ENCODE measurements at places on chromosomes 3 and 15.

- DNase-seq, result no peak
Observed at GRCh38 chr3:54299169-54299935, 177.0 kb downstream of the CACNA2D3 start.

DNA sequence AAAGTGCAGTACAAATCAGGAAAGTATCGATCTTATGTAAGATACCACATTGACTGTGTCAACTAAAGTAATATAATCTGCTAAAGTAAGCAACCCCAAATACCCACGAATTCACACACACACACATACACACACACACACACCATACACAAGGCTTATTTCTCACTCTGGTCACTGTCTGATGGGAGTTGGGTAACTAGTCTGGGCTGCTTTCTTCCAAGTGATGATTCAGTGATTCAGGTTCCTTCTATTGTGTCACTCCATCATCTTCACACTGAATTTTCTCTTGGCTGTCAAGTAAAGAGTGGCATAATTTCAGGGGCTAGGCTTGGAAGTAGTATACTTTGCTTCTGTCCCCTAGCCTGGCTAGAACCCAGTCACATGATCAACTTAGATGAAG, 104.8 kb upstream of the CCDC54 start:
- no peak for DNase-seq

GRCh38 chr3:8106921-8107320, 394.7 kb upstream of the LMCD1 start:
- no peak for DNase-seq

DNA sequence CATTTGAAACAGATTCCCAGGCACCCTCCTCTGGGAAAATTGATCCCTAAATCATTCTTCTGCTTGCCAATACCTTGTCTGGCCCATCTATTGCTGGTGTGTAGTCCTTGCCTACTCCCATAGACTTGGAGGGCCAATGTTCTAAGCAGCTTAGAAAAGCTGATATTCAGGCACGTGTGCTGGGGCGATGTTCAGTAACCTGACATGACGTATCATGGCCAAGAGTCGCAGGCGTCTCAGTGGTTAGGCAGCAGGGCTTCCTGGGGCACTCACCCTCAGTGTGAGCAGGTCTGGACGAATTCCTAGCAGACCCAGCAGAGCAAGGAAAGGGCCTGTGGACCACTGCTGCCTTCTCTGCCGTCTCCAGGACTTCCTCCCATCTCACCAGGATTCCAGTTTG, 21.6 kb downstream of the EPHB1 start:
- no peak for DNase-seq

GRCh38 chr15:26729030-26729429, 43.8 kb downstream of the GABRB3 start:
- DNase-seq, result no peak

DNA sequence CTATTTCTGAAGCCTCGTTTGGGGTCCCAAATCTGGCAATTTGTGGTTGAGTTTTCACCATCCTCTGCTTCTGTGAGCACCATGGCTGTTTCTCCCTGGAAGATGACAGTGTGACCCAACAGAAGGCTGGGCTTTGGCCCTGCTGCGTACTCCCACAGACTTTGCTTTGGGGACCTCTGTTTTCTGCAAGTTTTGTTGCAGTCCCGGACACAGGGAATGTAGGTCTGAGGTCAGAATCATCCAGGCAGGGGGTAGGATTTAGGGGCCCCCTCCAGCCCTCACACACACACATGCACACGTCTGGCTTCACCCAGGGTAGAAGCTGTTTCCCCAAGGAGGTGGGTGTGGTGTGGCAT, 6.3 kb downstream of the PTH1R start:
- DNase-seq, result no peak

DNA sequence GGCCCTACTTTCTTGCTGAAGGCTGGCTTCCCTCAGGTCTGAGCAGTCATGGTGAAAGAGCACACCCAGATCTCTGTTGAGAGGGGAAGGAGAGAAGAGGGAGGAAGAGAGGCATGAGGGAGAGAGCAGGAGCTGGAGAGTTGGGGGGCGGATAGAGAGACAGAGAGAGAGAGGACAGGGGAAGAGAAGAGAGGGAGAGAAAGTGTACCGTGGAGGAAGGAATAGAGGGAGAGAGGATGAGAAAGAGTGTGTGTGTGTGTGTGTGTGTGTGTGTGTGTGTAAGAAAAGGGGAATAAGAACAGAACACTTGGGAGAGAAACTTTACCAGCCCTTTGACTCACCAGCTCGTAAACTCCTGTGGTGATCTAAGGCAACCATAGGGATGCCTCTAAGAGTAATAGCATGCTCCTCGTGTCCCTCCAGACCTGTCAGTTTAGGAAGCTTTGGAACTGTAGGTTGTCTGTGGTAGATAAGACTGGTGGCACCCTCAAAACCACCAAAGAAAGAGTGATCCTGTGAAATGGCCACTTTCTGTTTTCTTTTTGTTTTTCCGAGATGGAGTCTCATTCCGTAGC, 18.2 kb downstream of the ZNF592 start:
- DNase-seq, result no peak

DNA sequence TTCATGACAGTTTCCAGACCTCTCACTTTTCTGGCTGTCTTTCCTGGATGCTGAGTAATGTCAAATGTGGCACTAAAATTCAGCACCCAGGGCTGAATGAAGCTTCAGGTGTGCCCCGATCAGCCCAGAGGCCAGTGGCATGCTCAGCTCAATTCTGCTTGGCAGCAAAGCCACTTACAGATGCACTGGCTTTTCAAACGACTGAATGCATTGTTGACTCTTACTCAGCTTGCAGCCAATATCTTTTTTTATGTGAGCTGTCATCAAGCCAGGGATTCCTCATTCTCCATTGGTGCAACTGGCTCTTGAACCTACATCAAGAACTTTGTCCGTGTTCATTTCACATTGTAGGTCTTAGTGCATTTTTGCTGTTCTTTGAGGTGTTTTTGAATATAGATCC, 60.7 kb downstream of the ZDHHC19 start:
- DNase-seq, result no peak

GRCh38 chr3:113136071-113136470, 75.3 kb upstream of the BOC start:
- DNase-seq, result no peak

DNA sequence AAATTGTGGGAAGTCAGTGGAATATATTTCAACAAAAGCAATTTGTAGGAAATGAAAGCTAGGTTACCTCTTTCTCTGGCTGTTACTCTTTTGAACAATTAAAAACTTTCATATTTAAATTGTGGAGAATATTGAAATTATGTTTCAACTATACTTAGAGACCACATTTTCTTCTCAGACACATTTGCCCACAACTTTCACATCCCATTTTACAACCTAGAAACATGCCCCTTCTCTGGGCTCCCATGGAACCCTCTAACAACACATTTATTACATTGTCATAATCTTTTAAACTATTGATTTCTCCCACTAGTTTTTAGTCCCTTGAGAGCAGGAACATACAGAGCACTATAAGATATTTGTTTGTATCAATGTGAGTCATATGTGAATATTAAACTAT, 211.7 kb upstream of the TTC14 start:
- no peak for DNase-seq

DNA sequence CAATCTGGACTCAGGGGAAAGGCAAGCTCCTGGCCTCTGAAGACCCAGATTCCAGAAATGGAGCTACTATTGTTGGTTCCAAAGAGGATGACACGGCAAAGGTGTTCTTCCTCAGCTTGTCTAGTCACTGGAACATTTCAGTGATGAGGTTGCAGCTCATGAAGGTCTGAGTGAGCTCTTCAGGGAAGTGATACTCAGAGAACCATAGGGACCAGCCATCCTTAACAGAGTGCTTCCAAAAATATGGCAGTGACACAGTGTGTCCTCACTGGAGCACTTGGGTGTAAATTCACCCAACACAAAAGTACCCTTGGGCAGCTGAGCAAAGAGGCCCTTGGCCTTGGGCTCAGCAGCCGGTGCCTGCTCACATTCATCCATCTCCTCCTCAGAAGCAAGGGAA, 46.3 kb downstream of the SPTSSB start:
- DNase-seq, result no peak

GRCh38 chr3:170914690-170915089, 6.3 kb upstream of the EIF5A2 start:
- DNase-seq, result no peak

DNA sequence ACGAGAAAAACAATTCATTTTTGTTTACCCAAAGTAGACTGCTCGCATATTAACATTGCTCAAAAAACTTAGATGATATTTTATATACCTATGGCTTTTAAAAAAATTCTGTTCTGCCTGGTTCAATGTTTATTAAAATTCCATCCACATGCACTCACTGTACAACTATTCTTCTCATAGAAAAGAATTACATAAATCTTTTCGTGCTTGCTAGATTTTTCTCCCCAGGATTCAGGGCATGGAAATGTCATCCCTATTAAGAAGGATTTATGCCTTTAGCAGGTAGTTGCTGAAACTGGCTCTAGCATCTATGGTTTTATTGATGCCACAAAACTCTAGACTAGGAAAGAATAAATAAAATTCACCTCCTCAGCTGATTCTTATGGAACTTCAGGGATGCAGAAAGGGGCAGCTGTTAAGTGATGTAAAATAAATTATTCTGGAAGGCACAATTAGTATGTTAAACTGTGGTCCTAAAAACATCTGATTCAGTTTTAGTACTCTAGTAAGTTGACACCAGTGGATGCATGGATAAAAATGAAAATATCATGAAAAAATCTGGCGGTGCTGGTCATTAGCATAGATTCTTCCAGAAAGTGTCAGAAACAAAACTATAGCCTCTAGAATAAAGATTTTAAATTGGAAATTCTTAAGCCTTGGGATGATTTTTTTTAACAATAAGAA, 41.6 kb downstream of the AAGAB start:
- no peak for DNase-seq
